ENCODE measurements at places on chromosomes 6 and 20.

GRCh38 chr6:77926198-77926751 lies 273.4 kb downstream of the MEI4 start:
- no peak for DNase-seq

DNA sequence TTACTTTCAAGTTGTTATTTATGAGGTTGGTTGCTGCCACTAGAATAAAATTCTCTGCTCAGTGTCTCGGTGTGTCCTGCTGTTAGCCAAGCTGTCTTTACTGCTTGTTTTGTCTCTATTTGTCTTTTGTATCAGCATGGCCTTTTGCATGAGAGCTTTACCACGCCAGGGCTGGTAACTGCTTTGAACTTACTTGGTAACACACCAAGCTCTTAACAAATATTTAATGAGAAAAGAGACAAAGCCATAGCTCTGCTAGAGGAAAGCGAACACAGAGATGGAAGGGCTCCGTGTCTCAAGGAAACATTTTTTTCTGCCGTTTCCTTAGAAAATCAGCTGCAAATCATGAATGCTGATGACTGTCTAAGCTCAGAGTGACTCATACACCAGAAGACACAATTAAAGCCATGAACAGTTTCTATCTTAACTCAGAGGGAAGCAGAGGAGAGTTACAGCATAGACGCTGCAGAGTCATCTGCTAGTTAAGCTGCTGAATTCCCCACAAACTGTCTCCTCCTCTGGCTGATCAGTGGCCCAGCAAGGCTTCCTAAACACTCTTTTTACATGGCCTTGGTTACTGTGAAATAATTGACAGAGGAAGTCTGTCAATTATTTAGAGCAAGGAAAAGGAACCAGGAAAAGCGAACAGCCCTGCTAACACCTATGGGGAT lies 44.8 kb downstream of the AGPAT4 start:
- DNase-seq, result peak; percentile 81

- no peak for DNase-seq
These were observed 27.6 kb downstream of the CD40 start for GRCh38 chr20:46145713-46146112.

DNA sequence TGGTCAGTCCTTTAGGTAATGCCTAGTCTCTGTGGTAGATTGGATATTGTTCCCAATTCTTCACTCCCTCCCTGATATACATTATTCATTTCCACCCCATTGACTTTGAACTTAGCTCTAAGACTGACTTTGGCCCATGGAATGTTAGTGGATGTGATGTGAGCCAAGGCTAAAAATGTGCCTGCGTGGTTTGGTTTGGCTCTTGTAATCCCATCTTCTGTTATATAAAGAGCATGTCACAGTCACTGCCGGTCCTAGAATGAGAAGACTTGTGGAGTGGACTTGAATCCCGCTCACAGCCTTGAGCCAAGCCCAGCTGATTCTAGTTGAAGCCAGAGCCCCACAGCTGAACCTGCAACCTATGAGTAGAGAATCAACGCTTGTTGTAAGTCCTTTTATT lies 23.6 kb upstream of the DNAAF9 start:
- no peak for DNase-seq

DNA sequence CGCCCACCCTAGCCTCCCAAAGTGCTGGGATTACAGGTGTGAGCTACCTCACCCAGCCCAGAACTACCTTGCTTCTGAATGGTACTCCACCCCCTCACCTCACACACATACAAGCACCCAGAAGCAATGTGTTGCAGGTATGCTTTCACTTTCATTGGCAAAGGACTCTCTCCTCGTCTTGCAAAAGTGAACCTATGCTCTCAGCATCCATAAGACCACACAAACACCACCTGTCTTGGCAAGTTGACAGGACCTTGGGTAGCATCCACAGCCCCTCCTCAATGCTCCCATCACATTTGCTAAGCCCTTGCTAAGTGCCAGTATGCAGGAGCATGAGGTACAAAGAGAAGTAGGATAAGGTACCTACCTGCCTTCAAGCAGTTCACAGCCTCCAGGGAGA lies 3.7 kb downstream of the KIF13A start:
- no peak for DNase-seq

DNA sequence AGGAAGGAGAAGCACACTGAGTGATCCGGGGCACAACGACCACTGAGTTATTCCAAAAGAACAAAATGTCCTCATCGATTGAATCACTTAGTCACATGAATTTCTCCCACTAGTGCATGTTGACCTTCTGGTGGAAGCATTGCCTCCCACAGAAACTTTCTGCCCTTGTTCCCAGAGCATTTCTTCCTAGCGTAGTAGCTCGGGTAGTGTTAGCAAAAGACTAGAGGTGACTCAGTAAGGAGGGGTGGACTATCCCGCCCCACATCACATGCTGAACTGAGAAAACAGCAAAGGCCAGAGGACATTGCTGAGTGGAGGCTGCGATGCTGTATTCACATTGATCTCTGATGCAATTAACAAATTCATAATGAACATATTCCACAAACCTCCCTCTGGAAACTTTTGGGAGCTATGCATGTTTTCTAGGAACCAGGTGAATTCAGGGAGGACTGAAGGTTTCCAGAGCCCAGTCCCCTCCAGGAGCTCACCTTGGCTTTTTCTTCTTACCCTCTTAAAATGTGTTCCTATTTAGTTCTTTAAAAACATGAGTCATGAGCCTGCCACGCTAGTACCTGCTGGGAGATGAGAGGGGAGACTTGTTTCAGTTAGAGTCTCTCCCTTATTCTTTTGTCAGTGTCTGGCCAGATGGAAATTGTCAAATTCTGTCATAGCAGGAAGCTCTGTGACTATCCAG lies 507.9 kb downstream of the CDH26 start:
- no peak for DNase-seq

GRCh38 chr6:19713411-19713810 lies 123.8 kb upstream of the ID4 start:
- DNase-seq, result no peak

- DNase-seq, result no peak
These were observed 22.2 kb downstream of the KHDC1L start for GRCh38 chr6:73203098-73203497.

DNA sequence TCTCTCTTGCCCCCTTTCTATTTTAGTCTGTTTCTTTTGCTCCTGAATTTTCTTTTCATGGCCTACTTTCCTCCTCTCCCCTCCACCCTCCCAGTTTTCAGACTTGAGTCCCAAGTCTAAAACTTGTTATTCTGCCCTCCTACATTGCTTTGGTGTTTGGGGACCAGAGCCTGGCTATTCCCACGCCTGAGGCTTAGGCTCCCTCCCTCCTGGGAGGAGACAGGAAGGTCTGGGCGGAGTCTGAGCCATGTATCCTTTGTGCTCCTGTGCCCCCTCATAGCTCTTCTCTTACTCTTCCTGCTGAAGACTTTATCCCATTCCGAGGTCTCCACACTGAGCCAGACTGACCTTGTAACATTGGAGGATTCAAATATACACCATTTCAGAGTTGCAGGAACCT lies 69.5 kb downstream of the DAAM2 start:
- no peak for DNase-seq

- no peak for DNase-seq
These were observed 99.5 kb downstream of the FYN start for GRCh38 chr6:111773501-111774345.

All from islet precursor cell (in vitro differentiated cells).